ENCODE measurements at places on chromosomes 4 and X. TPM values are rescaled to one million over a fixed set of nuclear protein-coding genes. Genes with fewer than 3 reads are reported as not detected.

DNA sequence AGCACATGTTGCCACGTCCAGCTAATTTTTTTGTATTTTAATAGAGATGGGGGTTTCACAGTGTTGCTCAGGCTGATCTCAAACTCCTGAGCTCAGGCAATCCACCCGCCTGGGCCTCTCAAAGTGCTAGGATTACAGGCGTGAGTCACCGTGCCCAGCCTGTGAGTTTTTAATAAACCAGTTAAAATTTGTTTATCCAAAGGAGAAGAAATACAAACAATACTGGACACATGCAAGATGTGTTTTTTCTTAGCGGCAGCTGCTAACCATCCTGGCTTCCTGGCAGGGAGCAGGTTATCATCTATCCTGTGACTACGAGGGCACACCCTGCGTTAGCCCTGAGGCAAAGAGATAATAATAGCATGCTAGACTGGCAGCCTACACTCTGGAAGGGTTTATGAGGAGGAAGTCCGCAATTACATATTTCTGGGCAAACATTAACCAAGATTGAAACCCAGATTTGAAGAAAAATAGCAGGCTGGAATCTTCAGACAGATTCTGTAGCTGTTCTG is 191.4 kb downstream of the SPRY1 start:
- no peak for DNase-seq

DNA sequence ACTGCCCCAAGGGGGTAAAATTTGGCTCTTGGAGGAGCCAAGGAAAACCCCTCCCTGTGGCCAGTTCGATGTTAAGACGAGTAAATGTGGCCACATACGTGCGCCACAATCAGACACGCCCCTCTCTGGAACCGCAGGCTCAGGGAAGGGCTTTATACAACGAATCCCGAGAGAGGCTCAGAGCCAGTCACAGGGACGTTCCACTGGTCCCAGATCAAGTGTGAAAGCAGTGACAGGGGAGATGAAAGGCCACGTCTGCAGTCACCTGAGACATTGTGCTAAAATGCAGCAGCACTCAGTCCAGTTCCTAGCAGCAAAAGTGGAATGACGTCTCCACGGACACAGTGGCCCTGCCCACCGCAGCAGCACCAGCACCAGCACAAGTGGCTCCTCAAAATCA is 68.0 kb downstream of the ACOX3 start:
- no peak for DNase-seq

- no peak for DNase-seq
Measured at GRCh38 chr4:167826281-167826680, 266.1 kb upstream of the ANXA10 start.

DNA sequence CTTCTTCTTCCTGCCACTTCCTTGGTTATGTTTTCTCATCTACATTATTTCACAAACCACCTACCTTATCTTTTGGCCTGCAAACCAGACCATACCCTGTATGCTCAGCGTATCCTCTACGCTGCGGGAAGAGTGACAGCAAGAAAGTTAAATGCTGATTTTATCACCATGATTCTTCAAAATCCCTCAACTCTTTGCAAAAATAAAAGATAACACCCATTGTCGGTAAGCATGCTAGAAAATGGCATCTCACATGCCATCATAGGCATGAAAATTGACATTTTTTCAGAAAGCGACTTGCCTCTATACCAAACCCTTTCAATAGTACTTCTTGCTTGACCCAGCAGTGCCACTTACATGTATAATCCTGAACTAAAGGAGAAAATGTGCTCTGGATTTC is 102.0 kb downstream of the HPGD start:
- no peak for DNase-seq

GRCh38 chrX:115047715-115048114 is 30.3 kb upstream of the IL13RA2 start:
- no peak for DNase-seq

GRCh38 chr4:176277162-176277904 is 8.3 kb upstream of the ASB5 start:
- peak; percentile 35 for DNase-seq

DNA sequence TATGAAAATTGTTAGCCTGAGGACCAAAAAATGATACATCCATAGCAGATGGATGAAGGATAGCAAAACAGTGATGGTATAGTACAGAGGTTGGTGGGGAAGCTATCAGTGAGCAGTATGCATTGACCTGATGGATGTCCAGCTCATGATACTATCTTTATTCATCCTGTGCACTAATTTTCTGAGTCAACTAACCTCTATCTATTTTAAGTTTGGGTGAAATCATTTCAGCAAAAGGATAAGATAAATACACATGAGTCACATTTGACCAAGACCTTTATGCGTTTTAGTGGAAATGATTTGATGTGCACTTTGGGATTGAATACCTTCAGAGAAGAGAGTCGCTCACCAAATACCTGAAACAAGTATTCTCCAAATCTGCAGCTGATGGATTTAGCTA is 351.0 kb upstream of the NR3C2 start:
- DNase-seq: no peak

DNA sequence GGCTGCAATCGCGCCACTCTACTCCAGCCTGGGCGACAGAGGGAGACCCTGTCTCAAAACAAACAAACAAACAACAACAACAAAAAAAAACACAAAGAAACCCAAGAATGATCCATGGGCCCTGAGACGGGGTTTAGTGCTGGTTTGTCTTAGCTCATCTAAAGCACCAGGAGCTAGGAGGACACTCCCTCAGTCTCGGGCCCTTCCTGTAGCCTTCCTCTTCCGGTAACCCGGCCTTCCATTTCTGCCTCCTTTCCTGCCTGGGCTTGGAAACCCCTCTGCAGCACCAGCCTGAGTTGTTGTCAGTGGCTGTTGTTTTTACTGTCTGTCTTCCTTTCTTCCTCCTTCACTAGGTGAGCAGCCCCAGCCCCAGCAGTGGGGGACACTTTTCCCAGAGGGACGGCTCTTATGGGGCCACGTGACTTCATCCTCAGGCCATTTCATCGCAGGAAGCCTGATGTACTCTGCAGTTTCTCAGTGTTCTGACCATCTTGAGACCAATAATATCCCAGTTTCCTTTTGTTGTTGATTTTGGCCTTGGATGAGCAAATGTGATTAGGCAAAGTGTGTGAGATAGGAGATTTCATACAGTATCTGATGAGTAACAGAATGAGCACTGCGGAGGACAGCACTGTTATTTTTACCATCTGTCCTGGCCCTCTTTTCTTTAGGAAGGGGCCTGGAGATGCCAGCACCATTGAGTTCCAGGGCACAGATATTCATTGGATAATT is 90.1 kb downstream of the ANAPC4 start:
- no peak for DNase-seq

- DNase-seq: no peak
Measured at GRCh38 chr4:179607003-179607402, 2164.8 kb upstream of the AGA start.

DNA sequence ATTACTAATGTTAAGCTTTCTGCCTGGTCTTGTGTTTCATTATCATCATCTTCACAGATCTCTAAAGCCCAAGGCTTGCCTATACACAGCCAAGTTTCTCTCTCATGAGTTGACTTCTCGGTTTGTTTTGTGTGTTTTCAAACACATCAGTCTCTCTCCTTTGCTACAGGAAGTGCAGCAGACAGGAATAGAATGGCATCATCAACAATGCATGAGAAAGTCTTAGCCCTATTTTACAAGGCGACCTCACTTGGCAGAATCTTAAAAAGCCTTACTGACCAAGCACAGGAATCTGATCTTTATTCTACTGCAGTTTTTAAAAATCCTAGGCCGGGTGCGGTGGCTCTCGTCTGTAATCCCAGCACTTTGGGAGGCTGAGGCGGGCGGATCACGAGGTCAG is 36.8 kb downstream of the CC2D2A start:
- no peak for DNase-seq

GRCh38 chr4:115213716-115214115 is 100.3 kb upstream of the NDST4 start:
- DNase-seq: no peak

Gene PDGFRA
- 159 TPM for polyA plus RNA-seq

Gene FAM184B
- polyA plus RNA-seq: 0.85 TPM

Gene SLBP
- 90.2 TPM for polyA plus RNA-seq

Gene CSN1S1
- not detected for polyA plus RNA-seq

Gene JADE3
- polyA plus RNA-seq: 30.1 TPM

Gene KLHL34
- polyA plus RNA-seq: 0.07 TPM

Gene MGARP
- 0.38 TPM for polyA plus RNA-seq

All from left kidney (tissue), 8 donors.